Endodermal cell (in vitro differentiated cells): ENCODE measurements at places on chromosomes 3 and 15.
A peak's percentile ranks its signal among the peaks of the same experiment; 100 is the strongest.

GRCh38 chr3:44019736-44020135, 221.9 kb upstream of the TOPAZ1 start:
- H3K4me1 ChIP-seq: peaks cover 3% of the 10 kb centered on the region
- no peak overlapping the region for H3K4me3 ChIP-seq
- H3K27me3 ChIP-seq: peaks cover 59% of the 10 kb centered on the region
- H3K36me3 ChIP-seq: no peaks in the 10 kb centered on the region
- DNase-seq: peak; percentile 53

GRCh38 chr15:62277816-62278394, 112.8 kb upstream of the C2CD4B start:
- H3K36me3 ChIP-seq: no peaks in the 10 kb centered on the region
- H3K27ac ChIP-seq: no peak overlapping the region
- no peaks in the 10 kb centered on the region for H3K4me1 ChIP-seq
- H3K4me3 ChIP-seq: no peak overlapping the region
- no peak for DNase-seq

- H3K27me3 ChIP-seq: no peaks in the 10 kb centered on the region
- peaks cover 17% of the 10 kb centered on the region for H3K36me3 ChIP-seq
- no peak overlapping the region for H3K27ac ChIP-seq
- no peak overlapping the region for H3K4me3 ChIP-seq
Measured at GRCh38 chr15:61946778-61947177, 113.5 kb downstream of the VPS13C start.

- DNase-seq: no peak
- no peak overlapping the region for H3K27ac ChIP-seq
- no peaks in the 10 kb centered on the region for H3K27me3 ChIP-seq
- no peaks in the 10 kb centered on the region for H3K4me1 ChIP-seq
Measured at GRCh38 chr3:78589778-78590177, 1178.0 kb downstream of the ROBO1 start.

DNA sequence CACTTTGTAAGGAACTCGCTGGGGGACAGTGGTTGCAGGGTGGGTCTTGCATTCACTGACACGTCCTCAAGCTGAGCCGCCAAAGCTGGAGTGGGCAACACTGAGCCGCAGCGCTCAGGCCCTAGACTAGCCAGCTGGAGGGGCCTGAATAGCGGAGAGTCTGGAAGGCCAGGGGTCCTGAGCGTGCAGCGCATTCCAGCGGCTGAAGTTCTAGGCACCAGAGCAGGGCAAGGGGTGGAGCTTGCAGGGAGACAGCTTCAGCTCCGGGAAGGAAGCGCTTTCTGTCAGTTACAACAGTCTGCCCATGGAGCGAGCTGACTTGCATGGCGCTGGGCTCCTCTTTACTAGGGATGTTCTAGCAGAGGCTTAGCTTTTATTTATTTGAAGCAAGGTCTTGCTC, 2.7 kb downstream of the MAP6D1 start:
- peaks cover 4% of the 10 kb centered on the region for H3K36me3 ChIP-seq
- peak; percentile 70 for DNase-seq
- H3K27ac ChIP-seq: peak overlapping the region; percentile 8
- H3K27me3 ChIP-seq: peaks cover 6% of the 10 kb centered on the region
- no peak overlapping the region for H3K4me3 ChIP-seq

- DNase-seq: peak; percentile 84
- H3K36me3 ChIP-seq: no peaks in the 10 kb centered on the region
- no peaks in the 10 kb centered on the region for H3K4me1 ChIP-seq
- H3K27me3 ChIP-seq: no peaks in the 10 kb centered on the region
- H3K27ac ChIP-seq: no peak overlapping the region
Measured at GRCh38 chr3:24237971-24238706, 256.5 kb downstream of the THRB start.

- H3K27ac ChIP-seq: no peak overlapping the region
- peaks cover 65% of the 10 kb centered on the region for H3K27me3 ChIP-seq
- peak; percentile 70 for DNase-seq
- no peaks in the 10 kb centered on the region for H3K36me3 ChIP-seq
- H3K4me3 ChIP-seq: peak overlapping the region; percentile 78
Measured at GRCh38 chr3:181695661-181696491, 15.8 kb upstream of the SOX2 start.

GRCh38 chr3:172517859-172518466, 5.3 kb downstream of the TNFSF10 start:
- H3K27me3 ChIP-seq: no peaks in the 10 kb centered on the region
- no peaks in the 10 kb centered on the region for H3K4me1 ChIP-seq
- no peak overlapping the region for H3K27ac ChIP-seq
- DNase-seq: no peak
- H3K4me3 ChIP-seq: no peak overlapping the region

- peaks cover 6% of the 10 kb centered on the region for H3K4me1 ChIP-seq
- DNase-seq: no peak
- no peak overlapping the region for H3K4me3 ChIP-seq
- H3K27me3 ChIP-seq: no peaks in the 10 kb centered on the region
- no peaks in the 10 kb centered on the region for H3K36me3 ChIP-seq
- H3K27ac ChIP-seq: peak overlapping the region; percentile 98
Measured at GRCh38 chr3:157753787-157754136, 250.5 kb upstream of the VEPH1 start.

- H3K4me1 ChIP-seq: no peaks in the 10 kb centered on the region
- H3K36me3 ChIP-seq: no peaks in the 10 kb centered on the region
- H3K27me3 ChIP-seq: no peaks in the 10 kb centered on the region
Measured at GRCh38 chr15:43225201-43225949, 4.6 kb upstream of the EPB42 start.

- no peak overlapping the region for H3K4me3 ChIP-seq
- no peak overlapping the region for H3K27ac ChIP-seq
- no peaks in the 10 kb centered on the region for H3K27me3 ChIP-seq
- no peaks in the 10 kb centered on the region for H3K36me3 ChIP-seq
- no peak for DNase-seq
Measured at GRCh38 chr3:81726132-81726531, 35.3 kb downstream of the GBE1 start.

- H3K4me3 ChIP-seq: no peak overlapping the region
- H3K4me1 ChIP-seq: peaks cover 8% of the 10 kb centered on the region
- H3K27me3 ChIP-seq: peaks cover 65% of the 10 kb centered on the region
- DNase-seq: no peak
- no peak overlapping the region for H3K27ac ChIP-seq
- H3K36me3 ChIP-seq: no peaks in the 10 kb centered on the region
Measured at GRCh38 chr15:80861731-80862170, 82.6 kb downstream of the CEMIP start.

DNA sequence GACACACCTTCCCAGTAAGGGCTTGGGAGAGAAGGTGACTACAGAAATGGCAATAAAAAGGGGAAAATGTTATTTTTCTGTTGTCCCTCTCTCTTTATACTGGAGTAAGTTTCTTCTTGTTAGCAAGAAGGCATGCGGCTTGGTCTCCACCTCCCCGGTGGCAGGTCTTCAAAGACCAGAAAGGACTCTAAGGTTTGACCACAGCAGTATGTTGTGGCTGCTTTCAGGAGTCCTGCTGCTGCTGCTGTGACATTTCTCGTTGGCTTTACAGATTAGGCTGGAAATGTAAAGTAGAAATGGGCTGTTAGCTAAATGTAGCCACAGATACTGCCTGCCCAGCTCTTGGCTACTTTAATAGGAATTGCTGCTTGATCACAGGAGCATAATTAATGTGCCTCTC, 175.8 kb upstream of the ZBTB20 start:
- no peak overlapping the region for H3K4me3 ChIP-seq
- H3K27ac ChIP-seq: no peak overlapping the region
- no peaks in the 10 kb centered on the region for H3K36me3 ChIP-seq
- no peaks in the 10 kb centered on the region for H3K27me3 ChIP-seq

DNA sequence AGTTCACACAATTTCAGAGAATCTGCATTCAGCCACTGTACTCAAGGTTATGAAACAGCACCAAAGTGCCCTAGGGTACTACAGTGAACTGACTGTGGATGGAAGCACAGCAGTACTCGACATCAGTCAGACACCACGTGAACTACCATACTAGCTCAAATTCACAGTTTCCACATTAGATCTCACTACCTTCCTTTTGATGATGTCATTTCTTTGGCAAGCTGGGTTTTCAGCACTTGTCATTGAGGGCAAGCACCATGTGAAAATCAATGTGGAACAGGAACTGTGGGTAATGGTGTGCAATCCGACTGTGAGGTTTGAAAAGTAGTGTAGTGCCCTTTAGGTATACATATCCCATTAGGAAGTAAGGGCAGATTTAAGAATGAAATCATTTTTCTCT, 110.5 kb upstream of the BFSP2 start:
- no peaks in the 10 kb centered on the region for H3K27me3 ChIP-seq
- no peak overlapping the region for H3K27ac ChIP-seq
- no peak overlapping the region for H3K4me3 ChIP-seq
- DNase-seq: no peak

DNA sequence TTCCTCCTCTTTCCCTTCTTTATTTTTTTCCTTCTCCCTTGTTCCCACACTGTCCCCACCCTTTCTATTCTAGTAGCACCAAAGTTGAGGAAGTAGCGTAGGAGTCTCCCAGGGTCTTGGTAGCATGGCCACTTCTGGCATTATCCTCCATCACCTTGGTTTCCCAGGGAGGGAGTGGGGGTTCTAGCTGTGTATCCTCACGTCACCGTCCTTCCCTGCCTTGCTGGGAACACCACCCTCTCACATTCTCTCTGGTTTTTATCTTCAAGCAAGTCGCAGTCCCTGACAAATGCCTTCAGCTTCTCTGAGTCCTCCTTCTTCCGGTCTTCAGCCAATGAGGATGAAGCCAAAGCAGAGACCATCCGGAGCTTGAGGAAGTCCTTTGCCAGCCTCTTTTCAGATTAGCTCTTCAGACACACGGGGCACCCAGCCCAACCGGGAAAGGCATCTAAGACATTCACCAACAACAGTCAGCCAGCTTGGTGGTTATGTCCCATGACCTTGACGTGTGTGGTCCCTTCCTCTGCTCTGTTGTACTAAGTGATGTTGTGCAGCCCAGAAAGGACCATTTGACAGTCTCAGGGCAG, 31.6 kb upstream of the TIMP4 start:
- no peaks in the 10 kb centered on the region for H3K36me3 ChIP-seq
- H3K27ac ChIP-seq: no peak overlapping the region
- no peaks in the 10 kb centered on the region for H3K27me3 ChIP-seq
- H3K4me1 ChIP-seq: no peaks in the 10 kb centered on the region

DNA sequence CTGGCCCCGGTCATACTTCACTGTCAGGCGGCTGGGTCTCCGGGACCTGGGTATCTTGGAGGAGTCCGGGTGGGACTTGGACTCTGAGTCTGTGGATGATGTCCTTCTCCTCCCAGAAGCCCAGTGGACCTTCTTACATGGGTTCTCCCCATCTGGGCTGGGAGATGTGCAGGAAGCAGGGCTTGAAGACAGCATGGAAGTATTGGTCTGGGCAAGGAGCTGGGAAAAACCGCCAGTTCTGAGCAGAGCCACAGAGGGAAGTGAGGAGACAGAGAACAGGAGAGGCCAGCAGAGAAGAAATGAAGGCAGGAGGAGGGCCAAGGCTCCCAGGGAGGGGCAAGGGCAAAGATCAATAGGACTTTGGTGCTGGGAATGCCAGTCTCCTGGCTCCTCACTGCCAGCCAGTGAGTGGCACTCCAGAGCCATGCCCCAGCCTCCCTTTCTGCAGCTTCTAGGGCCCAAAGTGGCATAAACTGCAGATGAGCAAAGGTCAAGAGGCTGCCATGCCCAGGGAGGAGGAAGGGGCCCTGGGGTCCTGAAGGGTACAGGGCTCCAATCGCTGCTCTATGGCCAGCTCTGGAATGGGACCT, at the start of gene PPP1R14D:
PPP1R14D (minus strand) TSS at position 262 of the 590 bp plus-strand sequence; CDS start at position 195, 67 bp downstream.
- H3K27ac ChIP-seq: no peak within 1 kb of the TSS
- no peaks in the 10 kb centered on the region for H3K36me3 ChIP-seq
- DNase-seq: no peak
- peaks cover 3% of the 10 kb centered on the region for H3K4me1 ChIP-seq
- no peaks in the 10 kb centered on the region for H3K27me3 ChIP-seq
- H3K4me3 ChIP-seq: no peak within 1 kb of the TSS

GRCh38 chr15:39174332-39174731, 406.5 kb upstream of the THBS1 start:
- H3K4me3 ChIP-seq: no peak overlapping the region
- no peak overlapping the region for H3K27ac ChIP-seq
- no peaks in the 10 kb centered on the region for H3K27me3 ChIP-seq
- no peak for DNase-seq

GRCh38 chr3:62101488-62101887, 271.9 kb downstream of the FEZF2 start:
- no peak overlapping the region for H3K4me3 ChIP-seq
- H3K27me3 ChIP-seq: no peaks in the 10 kb centered on the region
- H3K36me3 ChIP-seq: no peaks in the 10 kb centered on the region
- no peaks in the 10 kb centered on the region for H3K4me1 ChIP-seq
- H3K27ac ChIP-seq: no peak overlapping the region
- no peak for DNase-seq

DNA sequence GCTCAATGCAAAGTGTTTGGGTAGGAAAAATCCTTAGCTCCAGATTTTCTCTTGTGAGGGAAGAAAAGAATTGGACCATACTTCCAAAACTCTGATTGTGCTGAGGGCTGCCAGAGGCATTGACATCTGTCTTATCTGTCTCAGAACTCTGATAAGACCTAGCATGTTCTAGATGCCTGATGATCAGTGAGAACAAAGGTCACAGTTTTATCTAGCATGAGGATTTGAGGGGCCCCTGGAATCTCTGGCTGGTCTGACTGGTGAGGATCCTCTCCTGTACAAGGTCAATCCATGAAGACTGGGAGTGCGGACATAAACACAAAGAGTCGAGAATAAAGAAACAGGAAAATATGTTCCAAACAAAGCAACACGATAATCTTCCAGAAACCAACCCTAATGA, 40.1 kb downstream of the GPR149 start:
- peaks cover 7% of the 10 kb centered on the region for H3K4me1 ChIP-seq
- H3K27ac ChIP-seq: no peak overlapping the region
- no peaks in the 10 kb centered on the region for H3K27me3 ChIP-seq
- no peaks in the 10 kb centered on the region for H3K36me3 ChIP-seq
- DNase-seq: no peak
- H3K4me3 ChIP-seq: peak overlapping the region; percentile 61

DNA sequence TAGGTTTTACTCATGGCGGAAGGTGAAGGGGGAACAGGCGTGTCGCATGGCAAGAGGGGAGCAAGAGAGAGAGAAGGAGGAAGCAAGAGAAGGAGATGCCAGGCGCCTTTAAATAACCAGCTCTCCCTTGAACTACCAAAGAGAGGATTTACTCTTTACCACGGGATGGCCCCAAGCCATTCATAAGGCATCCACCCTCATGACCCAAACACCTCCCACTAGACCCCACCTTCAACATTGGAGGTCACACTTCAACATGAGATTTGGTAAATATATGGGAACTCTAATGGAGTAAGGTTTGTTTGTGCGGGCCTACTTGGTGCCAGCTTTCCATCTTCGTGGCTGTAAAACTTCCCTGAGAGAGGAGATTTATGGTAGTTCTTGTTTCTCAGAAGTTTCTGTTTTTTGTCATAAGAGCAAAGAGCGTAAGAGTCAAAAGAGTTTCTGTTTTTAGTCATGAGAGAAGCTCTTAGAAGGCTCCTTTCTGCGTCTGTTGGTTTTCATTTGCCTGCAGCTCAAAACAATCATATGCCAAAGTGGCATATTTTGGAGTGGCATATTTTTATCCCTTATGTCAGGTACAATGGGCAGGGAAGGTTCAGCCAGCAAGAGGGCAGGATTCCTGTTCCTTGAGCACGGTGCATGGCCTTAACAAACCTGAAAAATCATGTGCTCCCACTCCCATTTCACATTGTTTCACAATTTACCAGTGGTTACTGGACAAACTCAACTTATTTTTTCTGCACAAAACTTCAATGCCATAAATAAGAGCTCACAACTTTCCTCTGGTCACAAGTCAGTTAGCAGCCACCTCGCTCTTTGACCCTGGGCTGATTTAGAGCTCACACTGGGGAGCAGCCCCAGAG, 12.5 kb downstream of the PML start:
- no peaks in the 10 kb centered on the region for H3K4me1 ChIP-seq
- no peak overlapping the region for H3K27ac ChIP-seq
- no peak for DNase-seq
- no peak overlapping the region for H3K4me3 ChIP-seq
- no peaks in the 10 kb centered on the region for H3K27me3 ChIP-seq

GRCh38 chr15:25345943-25346342, 92.9 kb downstream of the UBE3A start:
- H3K36me3 ChIP-seq: peaks cover 55% of the 10 kb centered on the region
- no peaks in the 10 kb centered on the region for H3K4me1 ChIP-seq
- DNase-seq: peak; percentile 75
- no peak overlapping the region for H3K4me3 ChIP-seq
